ENCODE measurements at places on chromosomes 5 and 9. TPM values are rescaled to one million over a fixed set of nuclear protein-coding genes. Genes with fewer than 3 reads are reported as not detected.

KIF27 gene
- 3.9 TPM for total RNA-seq

EQTN gene
- total RNA-seq = not detected

SYNPO gene
- total RNA-seq = 174 TPM

PKD2L2 gene
- not detected for total RNA-seq

ADAMTS2 gene
- 79.4 TPM for total RNA-seq

CDC20B gene
- not detected for total RNA-seq

PTTG1 gene
- total RNA-seq = 1.3 TPM

PKN3 gene
- 14.7 TPM for total RNA-seq

GLT6D1 gene
- not detected for total RNA-seq

SRD5A1 gene
- 3.8 TPM for total RNA-seq
